ENCODE measurements at places on chromosomes 5 and 9.

- DNase-seq, result no peak
These were observed 96.5 kb upstream of the RPS23 start for GRCh38 chr5:82374637-82375036.

DNA sequence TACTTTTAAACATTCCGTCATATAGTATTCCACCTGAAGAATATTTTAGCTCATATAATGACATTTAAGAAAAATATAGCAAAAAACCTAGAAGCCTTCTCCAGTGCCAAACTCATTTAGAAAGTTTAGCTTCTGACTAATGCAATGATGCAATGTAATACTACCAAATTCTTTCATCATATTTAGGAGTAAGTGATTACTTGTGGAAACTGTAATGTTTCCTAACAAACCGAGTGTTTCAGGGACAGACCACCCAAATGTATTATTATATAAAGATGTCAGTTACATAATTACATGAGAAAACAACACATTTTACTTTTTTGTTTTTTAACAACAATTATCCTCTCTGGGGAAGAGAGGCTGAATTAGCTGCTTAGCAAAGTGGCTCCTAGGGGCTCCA lies 316.2 kb downstream of the ARL15 start:
- DNase-seq, result no peak

DNA sequence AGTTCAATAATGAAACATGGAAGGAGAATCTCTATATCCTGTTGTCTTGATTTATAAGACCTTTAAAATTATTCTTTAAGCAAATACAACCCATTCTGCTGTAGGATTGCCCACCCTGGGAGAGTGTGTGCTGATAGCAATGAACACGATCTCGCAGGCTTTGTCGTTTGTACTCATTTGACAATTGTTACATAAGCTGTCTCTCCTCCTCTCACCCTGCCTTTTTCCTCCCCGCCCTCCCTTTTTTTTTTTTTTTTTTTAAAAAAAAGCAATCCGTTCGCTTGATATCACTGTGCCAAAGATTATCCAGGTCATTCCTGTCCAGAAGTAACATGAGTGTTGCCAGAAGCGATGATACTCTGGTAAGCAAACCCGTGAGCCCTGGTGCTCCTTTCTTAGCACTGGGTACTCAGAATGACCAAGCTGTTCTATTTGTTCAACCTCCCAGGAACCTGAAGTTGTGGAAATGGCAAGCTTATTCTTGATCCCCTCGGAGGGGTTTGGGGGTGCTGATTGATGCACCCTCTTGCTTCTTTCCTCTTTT lies 82.7 kb upstream of the CTSL start:
- no peak for DNase-seq

DNA sequence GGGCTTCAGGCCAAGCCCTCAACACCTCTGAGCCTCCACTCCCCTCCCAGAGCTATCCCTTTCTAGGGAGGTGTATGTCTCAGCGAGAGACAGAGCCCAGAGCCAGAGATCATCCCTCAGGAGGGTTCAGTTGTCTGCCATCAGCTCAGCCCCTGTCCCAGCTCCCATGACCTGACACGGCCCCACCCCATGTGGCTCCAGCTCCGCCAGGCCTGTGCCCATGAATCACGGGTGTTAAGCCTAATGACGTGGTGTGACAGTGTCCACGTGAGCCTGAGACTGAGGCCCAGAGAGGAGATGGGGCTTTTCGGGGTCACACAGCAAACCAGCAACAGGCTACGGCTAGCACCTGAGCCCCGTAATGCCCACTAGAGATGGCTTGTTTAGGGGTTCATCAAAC lies 60.9 kb upstream of the ORM1 start:
- no peak for DNase-seq

DNA sequence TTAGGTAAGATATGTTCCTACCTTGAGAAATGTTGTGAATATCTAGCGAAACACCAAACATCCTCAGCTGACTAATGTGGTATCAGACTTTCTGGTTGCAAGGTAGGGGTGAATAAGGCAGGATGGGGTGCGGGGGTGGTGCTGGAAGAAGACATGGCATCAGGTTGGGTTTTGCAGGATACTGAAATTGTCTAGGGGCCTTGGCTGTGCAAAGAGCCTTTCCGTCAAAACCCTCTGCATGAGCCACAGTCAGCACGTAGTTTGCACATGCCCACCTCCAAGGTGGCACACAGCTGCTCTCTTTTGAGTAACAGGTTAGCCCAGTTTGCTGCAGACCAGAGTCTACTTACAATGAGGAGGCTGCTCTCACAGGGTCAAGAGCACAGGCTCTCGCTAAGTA lies 42.0 kb downstream of the SFXN1 start:
- no peak for DNase-seq

DNA sequence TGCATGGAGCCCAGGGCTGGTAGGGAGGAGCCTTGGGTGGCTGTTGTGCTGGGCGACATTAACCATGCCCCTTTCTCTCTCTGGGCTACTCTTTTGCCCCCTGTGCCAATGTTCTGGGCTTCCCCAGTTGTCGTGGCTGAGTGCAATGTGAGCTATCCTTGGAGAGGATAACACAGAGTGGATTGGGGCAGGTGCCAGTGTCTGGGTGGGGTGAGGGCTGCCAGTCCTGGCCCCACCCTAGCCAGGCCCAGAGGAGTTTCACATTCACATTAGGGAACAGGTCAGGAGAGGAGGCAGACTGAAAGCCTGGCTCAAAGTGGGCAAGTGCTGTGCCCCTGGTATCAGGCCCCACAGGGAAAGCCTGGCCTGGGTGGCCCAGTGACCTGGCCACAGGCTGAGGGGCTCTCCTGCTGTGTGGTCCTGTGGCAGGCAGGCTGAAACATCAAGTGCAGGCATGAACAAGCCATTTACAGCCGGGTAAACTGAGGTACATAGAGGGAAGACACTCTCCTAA lies 7.5 kb upstream of the NDST1 start:
- no peak for DNase-seq

DNA sequence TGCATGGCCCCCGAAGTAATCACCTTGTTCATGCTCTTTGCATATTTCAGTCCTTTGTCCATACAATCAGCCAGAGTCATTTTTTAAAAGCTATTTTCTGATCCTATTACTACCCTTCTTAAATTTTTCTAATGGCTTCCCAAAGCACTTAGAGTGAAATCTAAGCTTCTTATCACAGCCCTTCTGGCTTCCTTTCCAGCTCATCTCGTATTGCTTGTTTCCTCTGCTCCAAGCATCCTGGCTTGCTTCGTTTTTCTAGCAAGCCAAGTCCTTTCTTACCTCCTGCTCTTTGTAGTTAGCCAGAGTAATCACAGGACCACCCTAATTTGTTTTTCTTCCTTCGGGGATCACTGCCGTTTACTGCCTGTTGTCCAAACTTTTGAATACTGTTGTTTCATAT lies 453.3 kb downstream of the KIF4B start:
- DNase-seq, result no peak

DNA sequence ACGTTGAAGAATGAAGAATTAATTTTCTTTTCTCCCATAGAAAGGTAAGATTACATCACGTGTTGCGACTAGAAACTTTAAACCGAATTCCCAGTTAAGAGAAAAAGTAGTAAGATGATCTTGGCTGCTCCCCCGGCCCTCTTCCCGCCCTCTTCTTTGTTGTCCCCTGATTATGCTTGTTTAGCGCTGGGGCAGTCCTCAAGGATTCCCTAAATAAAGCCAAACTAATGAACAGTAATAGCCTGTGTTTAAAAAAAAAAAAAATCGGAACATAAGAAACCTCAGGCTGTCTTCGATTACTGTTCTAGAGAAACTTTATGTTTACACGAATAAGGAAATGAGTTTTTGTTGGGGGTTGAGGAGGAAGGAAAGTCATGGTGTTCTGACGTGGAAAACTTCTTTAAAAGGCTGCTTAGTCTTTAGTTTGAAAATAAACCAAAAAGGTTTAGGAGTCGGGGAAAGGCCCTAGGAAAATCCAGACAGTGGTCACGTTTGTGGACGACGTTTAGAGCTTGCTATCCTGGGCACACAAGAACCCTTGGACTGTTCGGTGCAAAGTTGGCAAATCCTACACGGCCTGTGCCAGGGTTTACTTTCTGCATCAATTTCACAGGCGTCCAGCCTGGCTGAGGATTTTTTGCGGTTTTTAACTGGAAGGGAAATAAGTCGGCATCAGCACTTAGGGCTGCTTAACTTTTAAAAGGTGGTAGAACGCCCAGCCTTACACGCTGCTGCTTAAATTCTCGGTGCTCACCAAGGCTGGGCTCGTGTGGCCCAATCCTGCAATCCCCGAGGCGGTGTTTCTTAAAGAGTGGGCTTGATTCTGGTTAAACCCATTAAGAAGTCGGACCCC lies 1.1 kb upstream of the MAT2B start:
- no peak for DNase-seq

- no peak for DNase-seq
These were observed 23.3 kb downstream of the CAVIN4 start for GRCh38 chr9:100601216-100601615.

DNA sequence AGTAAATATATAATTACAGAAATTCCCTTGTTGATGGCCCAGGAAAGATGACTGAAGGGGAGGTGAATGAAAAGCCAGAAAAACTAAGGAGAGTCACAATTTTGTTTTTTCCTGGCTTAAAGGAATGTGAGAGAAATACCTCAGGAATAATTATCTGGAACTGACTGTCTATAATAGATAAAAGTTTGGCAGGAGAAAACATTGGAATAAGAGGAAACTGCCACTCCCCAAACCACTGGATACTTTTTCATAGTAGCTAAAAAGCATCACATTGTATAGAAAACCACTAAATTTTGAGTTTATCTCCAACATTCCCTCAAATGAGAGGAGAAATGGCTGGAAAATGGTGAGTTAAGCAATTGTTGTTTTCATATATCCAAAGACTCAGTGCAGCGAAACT lies 326.0 kb downstream of the NPR3 start:
- DNase-seq, result no peak

GRCh38 chr5:103464835-103465484 lies 97.6 kb downstream of the NUDT12 start:
- DNase-seq, result no peak

GRCh38 chr5:54676481-54677340 lies 159.2 kb downstream of the SNX18 start:
- no peak for DNase-seq

- DNase-seq, result no peak
These were observed 66.9 kb downstream of the PRKACG start for GRCh38 chr9:68947015-68947414.

DNA sequence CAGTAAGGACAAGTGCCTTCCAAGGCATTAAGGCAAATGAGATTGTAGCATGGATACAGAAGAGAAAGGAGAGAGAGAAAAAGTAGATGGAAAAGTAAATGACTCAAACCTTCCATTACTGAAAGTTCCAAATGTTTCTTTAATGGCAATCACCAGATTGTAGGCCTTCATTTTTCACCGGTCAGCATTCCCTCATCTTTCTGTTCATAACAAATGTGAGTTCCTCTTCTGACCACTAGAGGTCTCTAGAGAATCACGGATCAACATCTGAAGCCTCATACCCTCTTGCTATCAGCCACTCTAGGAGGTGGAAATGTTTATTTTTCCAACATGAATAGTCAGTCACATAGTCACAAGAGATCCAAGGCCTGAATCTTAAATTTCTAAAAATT lies 73.6 kb upstream of the RPS23 start:
- no peak for DNase-seq

GRCh38 chr9:74672237-74672636 lies 175.1 kb downstream of the RORB start:
- DNase-seq, result no peak

DNA sequence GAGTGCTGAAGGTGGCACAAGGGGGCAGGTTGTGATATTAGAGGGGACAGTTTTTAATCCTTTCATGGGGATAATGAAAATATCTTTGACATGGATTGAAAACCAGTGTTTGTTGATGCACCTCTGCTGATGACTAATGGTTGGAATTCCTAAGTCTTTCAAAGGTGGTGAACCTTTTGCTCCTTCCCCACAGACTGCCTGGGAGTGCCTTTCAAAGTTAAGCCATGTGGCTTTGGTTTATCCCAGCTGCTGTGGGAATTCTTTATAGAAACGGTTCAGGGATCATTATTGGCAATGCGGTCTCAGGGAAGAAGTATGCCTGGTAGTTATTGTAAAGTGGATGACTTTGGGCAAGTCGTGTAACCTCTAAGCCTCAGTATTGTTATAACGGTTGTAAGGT lies 45.7 kb downstream of the PIP5K1B start:
- no peak for DNase-seq

DNA sequence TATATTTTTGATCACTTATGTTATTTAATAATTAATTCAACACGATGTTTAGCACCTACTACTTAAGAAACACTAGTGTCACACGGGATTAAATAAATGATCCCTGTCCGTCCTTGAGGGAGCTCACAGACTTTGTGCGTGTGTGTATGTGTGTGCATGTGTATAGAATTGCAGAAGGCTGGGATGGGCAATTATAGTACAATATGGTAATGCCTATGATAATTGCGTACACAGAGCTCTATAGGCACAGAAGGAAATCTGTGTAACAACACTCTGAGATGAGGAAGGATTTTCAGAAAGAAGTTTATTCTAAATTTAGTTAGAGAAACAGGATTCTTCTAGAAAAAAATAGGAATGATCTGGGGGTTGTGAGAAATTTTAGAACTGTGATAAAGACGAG lies 76.9 kb downstream of the CDH12 start:
- DNase-seq, result no peak

GRCh38 chr5:58245476-58245840 lies 214.4 kb downstream of the PLK2 start:
- no peak for DNase-seq

DNA sequence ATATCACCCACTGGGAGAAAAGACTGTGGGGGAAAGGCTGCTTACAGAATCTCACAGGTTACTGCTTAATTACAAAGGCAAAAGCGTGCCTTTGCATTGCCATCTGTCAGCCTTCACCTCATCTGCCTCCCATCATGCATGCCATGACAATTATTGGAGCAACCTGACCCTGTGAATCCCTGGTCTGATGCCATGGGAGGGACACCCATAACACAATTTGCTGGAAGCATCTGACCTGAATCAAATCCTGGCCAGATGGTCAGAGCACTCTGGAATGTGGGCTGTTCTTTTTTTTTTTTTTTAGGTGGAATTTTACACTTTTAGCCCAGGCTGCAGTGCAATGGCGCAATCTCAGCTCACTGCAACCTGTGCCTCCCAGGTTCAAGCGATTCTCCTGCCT lies 11.6 kb upstream of the RETREG1 start:
- DNase-seq, result no peak

- DNase-seq, result no peak
These were observed 153.5 kb downstream of the PRELID2 start for GRCh38 chr5:145681686-145682085.

GRCh38 chr5:146052780-146053179 lies 52.6 kb downstream of the PLAC8L1 start:
- DNase-seq, result no peak

- DNase-seq, result no peak
These were observed 7.6 kb downstream of the SPRY4 start for GRCh38 chr5:142317173-142317572.

DNA sequence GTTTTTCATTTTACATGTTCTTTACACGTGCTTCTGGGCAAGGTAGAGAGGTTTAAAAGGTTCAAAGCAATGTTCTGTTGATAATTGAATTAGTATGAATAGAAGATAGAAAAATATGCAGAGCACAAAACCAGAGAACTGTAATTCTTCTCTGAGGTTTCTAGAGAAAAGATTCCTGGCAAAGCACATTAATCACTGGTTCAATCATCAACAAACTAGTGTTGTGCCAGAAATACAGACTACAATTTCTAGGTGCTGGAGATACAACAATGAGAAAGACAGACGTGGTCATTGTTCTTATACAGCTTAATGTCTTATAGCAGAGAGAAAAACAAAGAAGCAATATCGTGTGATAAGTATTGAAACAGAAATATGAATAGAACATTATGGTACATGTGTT lies 25.5 kb downstream of the MEGF9 start:
- no peak for DNase-seq

- no peak for DNase-seq
These were observed 58.0 kb upstream of the FBN2 start for GRCh38 chr5:128596071-128596470.
